CD4-positive, alpha-beta T cell treated with Interleukin-17A for 1 hour (primary cell): ENCODE measurements at places on chromosomes 3 and 15.

DNA sequence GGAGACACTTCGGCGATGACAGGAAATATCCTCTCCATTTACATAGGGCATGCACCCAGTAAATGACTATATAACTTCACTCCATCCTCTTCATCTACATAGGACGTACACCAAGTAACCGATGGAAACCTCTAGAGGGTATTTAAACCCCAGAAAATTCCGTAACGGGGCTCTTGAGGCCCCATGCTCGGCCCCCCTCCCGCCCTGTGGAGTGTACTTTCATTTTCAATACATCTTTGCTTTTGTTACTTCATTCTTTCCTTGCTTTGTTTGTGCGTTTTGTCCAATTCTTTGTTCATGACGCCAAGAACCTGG lies 7.5 kb upstream of the FAM107A start:
- no peak for DNase-seq

DNA sequence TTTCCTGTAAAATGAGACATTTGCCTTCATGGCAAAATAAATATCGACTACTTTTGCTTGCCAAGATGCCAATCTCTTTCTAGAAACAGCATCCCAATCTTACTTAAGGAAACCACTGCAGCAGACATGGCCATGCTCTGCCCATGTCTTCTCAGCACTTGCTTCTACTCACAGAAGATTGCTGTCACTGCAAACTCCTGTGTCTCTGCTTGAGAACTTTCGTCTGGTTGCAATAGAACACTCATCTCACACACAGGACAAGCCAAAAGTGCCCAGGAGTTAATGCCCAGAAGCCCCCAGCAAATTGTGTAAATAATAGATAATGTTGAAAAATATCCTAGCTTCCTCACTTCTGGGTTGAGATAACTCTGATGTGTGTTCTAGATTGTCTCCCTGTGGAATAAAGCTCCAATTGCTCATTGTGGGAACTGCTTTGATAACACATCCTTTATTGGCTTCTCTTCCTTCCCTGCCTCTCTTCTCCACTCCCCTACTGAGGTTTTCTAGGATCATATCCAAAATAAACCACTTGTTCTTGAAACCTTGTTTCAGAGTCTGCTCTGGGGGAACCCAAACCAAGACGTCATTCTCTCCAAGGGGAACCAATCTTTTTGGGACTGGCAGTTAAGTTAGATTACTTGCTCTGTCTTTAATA lies 156.3 kb upstream of the STRIT1 start:
- no peak for DNase-seq

DNA sequence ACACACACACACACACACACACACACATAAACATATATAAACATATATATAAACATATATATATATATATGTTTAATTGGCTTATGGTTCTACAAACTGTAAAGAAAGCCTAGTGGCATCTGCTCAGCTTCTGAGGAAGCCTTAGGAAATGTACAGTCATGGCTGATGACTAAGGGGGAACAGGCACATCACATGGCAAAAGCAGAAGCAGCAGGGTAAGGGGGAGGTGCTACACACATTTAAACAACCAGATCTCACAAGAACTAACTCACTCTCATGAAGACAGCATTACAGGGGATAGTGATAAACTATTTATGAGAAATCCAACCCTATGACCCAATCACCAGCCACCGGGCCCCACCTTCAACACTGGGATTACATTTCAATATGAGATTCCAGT lies 922.9 kb downstream of the SI start:
- DNase-seq = no peak

- no peak for DNase-seq
Measured at GRCh38 chr15:96732704-96733103, 402.2 kb downstream of the NR2F2 start.

DNA sequence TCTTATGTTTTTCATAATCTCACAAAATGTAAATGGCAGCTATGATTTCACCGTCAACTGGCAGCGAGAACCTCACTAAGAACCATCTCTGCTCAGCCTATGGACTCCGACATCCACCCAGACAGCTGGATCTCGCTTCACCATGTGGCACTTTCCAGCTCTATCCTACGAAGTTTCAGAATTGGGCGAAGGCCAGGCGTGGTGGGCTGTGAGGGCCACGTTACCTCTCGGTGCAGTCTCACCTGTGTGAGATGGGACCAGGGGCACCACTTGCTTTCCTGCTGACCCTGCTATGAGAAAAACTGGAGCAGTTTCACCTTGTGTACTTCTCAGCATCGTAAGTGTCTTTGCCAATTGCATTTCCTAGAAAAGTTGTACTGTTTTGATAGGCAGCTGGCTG lies 32.3 kb downstream of the CHDH start:
- DNase-seq = no peak

DNA sequence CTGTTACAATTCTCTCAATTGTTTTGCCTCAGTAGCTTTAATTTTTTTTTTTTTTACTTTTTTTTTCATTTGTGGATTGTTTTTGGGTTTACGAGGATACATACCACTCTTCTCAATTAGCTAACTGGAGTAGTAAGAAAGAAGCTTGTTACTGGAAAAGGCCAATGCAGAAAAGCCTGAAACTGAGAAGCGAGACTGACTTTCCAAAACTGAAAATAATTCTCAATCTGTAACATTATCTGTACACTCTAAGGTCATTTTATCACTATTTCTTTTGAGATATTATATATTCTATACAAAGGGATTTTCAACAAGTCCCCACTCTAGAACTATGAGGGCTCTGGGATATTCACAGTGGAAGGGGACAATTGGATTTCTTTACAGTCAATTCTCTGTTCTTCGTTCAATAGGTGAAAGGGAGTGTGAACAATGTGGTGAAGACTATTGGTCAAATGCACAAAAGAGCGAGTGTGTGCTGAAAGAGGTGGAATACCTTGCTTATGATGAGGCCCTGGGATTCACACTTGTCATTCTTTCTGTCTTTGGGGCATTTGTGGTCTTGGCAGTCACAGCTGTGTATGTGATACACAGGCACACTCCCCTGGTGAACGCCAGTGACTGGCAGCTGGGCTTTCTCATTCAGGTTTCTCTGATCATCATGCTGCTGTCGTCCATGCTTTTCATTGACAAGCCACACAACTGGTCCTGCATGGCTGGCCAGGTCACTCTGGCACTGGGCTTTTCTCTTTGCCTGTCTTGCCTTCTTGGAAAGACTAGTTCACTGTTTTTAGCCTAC lies 83.9 kb upstream of the KCNAB1 start:
- no peak for DNase-seq

DNA sequence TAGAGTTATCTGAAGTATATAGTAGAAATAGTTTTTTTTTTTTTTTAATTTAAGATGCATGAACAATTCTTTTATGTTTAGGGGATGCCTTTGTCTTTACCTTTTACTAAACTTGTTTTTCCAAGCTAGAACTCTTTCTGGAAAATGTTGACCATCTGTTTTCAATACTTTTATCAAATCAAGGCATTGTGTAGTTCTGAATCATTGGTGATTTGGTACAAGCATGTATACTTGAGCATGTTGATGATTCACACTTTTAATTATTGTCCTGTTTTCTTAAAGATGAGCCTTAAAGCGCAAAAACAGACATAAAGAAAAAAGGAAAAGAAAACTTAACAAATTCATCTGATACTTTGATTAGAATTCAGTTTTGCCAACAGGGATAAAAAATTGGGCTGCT lies 28.3 kb downstream of the PDCD6IP start:
- DNase-seq = no peak

- no peak for DNase-seq
Measured at GRCh38 chr3:42749753-42750231, 23.3 kb downstream of the CCDC13 start.

DNA sequence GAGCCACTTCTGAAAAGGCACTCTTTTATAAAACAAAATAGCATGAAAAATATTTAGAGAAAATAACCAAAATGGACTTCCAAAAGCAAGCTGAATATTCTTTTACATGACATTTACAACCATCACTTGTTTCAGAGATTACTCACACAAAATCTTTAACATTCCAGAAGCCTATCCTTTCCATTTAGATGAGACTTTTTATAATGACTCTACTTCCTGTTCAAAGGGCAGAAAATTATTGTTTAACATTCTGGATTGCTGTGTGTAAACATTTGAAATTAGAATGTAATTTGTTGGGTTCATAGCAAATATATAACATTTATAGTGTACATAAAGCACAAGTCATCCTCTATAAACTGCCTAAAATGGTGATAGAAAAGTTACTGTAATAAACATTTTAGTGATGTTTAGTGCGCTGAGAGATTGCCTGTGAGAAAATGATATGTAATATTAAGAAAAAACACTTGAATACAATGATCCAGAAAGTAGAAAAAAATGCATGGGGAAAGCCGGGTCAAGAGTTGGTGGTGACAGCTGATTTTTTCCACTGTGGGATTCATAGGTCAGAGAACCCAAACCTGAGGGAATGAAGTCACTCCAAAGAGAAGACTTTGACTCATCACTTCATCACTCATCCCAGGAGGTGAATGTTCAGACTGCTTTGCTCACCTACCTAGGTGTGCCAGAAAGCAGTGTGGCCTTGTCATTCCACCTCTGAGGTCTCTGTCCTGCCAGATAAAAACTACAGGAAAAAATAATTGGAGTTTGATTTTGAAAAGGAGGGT lies 305.8 kb downstream of the ARPP21 start:
- no peak for DNase-seq

GRCh38 chr3:161208931-161209330 lies 12.2 kb upstream of the NMD3 start:
- DNase-seq = no peak

DNA sequence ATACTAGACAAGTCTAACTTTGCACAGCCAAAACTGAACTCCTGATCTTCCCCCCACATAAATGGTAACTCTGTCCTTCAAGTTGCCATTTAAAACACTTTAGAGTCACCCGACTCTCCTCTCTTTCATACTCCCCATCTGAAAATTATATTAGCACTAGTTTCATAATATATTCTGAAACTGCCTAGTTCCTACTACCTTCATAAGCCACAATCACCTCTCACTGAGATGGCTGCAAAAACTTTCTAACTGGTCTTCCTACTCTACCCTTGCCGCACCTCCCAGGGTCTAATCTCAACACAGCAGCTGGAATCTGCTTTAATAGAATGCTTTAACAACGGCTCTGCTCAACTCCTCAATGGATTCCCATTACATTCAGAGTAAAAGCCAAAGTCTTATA lies 55.0 kb downstream of the GLB1 start:
- DNase-seq = no peak

DNA sequence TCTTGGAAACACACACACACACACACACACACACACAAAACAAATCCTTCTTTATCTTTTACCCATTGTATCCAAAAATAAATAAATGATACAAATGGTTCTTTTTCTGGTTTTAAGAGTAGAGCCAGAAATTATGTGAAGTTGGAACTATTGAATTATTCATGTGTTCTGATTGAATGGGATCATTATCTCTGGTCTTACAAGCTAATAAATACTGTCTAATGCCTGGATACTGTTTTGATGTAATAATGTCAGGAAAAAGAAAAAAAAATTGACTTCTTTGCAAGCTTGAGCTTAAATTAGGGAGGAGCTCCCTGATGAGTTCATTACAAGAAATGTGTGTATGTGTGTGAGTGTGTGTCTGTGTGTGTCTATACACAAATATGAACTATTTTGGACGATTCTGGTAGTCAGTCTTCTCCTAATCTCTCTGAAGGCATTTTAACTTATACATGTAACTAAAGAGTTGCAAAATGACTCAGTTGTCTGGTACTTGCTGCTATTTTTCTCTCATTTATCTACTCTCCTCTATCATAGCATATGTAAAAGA lies 507.2 kb upstream of the AGTR1 start:
- DNase-seq = no peak

DNA sequence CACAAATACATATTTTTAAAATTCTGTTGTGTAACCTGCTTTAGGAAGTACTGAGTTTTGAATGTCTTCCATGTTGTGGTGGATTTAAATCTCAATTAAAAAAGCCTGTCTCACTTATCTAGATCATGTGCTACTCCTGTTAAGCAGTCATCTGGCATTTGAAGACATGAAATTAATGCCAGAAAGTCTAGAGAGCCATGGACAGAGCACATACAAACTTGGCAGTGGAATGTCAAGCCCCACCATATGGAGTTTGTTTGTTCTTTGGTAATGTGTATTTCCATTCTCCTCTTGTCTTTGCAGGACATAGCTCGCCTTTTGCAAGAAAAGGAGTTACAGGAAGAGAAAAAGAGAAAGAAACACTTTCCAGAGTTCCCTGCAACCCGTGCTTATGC lies 39.3 kb upstream of the UTS2B start:
- no peak for DNase-seq

- DNase-seq = no peak
Measured at GRCh38 chr3:114504941-114505628, 211.3 kb downstream of the TIGIT start.

- no peak for DNase-seq
Measured at GRCh38 chr3:64655160-64655559, 32.6 kb downstream of the ADAMTS9 start.

DNA sequence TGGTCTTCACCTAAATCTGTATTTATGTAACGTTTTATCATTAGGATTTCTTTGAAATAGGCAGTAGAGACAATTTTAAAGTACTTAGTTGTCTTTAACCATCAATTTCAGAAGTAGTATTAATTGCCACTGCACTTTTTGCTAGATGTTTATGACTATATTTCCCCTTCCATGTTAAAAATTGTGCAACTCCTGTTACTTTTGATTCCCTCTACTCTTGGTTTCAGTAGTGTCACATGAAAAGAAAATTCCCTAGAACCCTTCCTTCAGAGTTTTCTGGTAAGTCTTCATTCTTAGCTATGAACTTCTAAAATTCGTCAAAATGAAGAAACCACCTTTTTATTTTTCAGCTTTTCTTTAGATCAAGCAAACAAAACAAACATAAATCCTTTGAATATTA lies 7.1 kb downstream of the PIAS1 start:
- no peak for DNase-seq

- DNase-seq = no peak
Measured at GRCh38 chr3:144415492-144415891, 443.9 kb downstream of the DIPK2A start.

DNA sequence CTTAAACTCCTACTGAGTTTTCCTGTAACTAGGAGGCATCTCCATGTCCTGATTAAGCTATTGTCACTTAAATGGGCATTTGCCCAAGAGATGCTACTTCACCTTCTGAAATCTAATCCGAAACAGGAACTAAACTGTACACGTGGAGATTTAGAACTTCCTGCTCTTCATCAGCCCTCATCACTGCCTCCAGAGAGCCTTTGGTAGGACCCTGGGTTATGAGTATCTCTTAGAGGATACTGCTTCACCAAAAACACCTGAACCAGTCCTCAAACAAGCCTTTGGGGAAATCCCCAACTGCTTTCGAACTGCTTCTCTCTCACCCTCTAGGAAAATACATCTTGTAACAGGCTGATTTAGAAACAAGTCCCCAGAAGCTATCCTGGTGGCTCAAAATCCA lies 320.3 kb downstream of the GAP43 start:
- DNase-seq = no peak
